ENCODE measurements at places on chromosomes 4 and X. TPM values are rescaled to one million over a fixed set of nuclear protein-coding genes. Genes with fewer than 3 reads are reported as not detected.

ARSJ gene
- total RNA-seq: 17.0 TPM

RTL5 gene
- total RNA-seq: 5.1 TPM

CRMP1 gene
- under 0.01 TPM for total RNA-seq

BANK1 gene
- 0.32 TPM for total RNA-seq

SLIT2 gene
- total RNA-seq: 4.4 TPM

PABPC1L2B gene
- not detected for total RNA-seq

RTL3 gene
- total RNA-seq: not detected

RGS12 gene
- 19.5 TPM for total RNA-seq

ADGRG2 gene
- under 0.01 TPM for total RNA-seq

ATP1B4 gene
- not detected for total RNA-seq

RENBP gene
- total RNA-seq: 3.0 TPM

HSPA4L gene
- 5.8 TPM for total RNA-seq

VCX3A gene
- total RNA-seq: not detected

TCEAL4 gene
- total RNA-seq: 73.0 TPM

TEX11 gene
- total RNA-seq: not detected

F9 gene
- not detected for total RNA-seq

HSD17B11 gene
- total RNA-seq: 40.0 TPM

LRIT3 gene
- total RNA-seq: under 0.01 TPM

TADA2B gene
- 11.7 TPM for total RNA-seq

TRPC3 gene
- 0.34 TPM for total RNA-seq

GSPT2 gene
- total RNA-seq: 4.6 TPM

PDLIM3 gene
- total RNA-seq: 9.5 TPM

CHRNA9 gene
- total RNA-seq: not detected

RAI2 gene
- total RNA-seq: 1.1 TPM

ZCCHC18 gene
- 0.69 TPM for total RNA-seq

PLXNB3 gene
- 0.95 TPM for total RNA-seq

LARP1B gene
- 10.9 TPM for total RNA-seq

IGFBP7 gene
- total RNA-seq: 112 TPM

SLC9B1 gene
- total RNA-seq: 2.2 TPM

UGT2B10 gene
- total RNA-seq: not detected

ARHGAP36 gene
- total RNA-seq: not detected

FDCSP gene
- not detected for total RNA-seq

PPP2R2C gene
- 0.34 TPM for total RNA-seq

FGFRL1 gene
- 35.7 TPM for total RNA-seq

PORCN gene
- 7.3 TPM for total RNA-seq

SPATA4 gene
- not detected for total RNA-seq

RHOH gene
- under 0.01 TPM for total RNA-seq

MGARP gene
- 4.0 TPM for total RNA-seq

CDS1 gene
- 0.47 TPM for total RNA-seq

EDNRA gene
- total RNA-seq: 18.7 TPM

FANCB gene
- 3.2 TPM for total RNA-seq

MAML3 gene
- 0.52 TPM for total RNA-seq
